ENCODE measurements at places on chromosomes 6 and 20.

- no peak for DNase-seq
Observed at GRCh38 chr20:14672066-14672465, 334.7 kb upstream of the FLRT3 start.

DNA sequence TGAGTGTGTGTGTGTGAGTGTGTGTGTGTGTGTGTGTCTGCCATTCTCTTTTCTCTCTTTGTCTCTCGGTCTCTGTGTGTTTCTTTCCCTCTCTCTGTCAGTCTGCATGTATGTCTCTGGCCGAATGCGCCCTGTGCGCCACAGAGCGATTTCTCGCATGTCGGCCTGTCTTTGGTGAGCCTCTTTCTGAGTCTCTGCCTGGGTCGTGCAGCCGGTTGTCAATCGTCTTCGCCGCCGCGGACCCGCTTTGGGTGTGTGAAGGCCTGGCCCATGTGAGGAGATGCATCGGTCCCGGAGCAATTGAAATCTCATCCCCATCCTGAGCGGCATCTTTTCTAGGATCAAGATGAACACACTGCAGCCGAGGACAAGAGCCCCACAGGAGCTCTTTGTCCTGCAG is 1567.2 kb upstream of the DEFB115 start:
- no peak for DNase-seq

DNA sequence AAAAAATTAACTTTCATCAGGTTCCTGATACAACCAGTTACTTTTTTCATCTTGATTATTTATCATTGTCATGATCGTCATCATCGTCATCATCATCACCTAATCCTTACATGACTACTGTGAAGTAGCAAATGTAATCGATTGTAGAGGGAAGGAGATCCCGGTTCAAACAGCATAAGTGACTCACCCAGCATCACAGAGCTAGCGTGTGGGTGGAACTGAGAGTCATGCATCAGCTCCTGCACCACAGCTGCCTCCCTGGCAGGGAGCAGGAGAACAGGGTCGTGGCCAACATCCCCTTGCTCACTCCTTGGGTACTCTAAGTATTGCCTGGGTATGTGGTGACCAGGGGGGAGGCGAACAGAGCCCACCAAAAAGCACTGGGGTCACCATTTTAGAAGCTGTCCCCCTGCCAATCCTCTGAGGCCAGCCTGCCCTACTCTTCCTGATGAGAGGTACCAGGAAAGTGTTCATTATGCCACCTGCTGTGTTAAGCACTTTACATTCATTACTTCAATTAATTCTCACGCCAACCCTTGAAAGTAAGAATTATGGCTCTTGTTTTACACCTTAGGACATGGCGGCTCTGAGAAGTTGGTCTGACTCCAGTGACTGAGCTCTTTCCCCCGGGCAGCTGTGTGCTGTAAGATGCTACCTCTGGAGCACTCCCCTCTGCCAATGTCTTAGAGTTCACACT is 425.2 kb downstream of the CD83 start:
- peak; percentile 10 for DNase-seq

GRCh38 chr6:108883172-108883571 is 35.0 kb downstream of the ARMC2 start:
- no peak for DNase-seq

GRCh38 chr6:156183678-156184077 is 593.5 kb upstream of the ARID1B start:
- DNase-seq: no peak

DNA sequence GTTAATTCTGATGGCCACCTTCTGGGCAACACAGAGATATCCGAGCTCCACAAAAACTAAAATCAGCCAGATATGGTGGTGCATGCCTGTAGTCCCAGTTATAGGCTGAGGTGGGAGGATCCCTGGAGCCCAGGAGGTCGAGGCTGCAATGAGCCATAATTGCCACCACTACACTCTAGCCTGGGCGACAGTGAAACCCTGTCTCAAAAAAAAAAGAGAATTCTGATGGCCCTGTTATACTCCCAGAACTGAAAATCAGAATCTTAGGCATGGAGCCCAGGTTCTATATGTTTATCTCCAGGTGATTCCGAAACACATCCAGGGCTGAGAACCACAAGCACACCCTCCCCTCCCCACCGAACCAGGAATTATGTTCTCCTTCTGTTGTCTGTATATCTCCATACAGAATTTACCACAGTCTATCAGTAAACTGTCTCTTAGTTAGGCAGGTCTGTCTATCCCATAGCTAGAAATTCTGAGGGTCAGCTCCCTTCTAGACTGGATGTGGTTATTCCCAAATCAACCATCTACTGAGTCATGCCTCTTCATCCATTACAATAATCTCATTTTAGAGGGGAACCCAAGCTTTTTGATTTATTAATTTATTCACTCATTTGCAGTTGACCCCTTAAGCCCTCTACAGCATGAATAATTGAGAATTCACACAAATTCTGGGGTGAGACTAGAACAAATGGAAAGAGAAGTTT is 24.8 kb upstream of the CCND3 start:
- no peak for DNase-seq

GRCh38 chr6:45473121-45473993 is 95.6 kb upstream of the SUPT3H start:
- no peak for DNase-seq
